ENCODE measurements at places on chromosomes 6 and 20. TPM values are rescaled to one million over a fixed set of nuclear protein-coding genes. Genes with fewer than 3 reads are reported as not detected.

Gene LTV1
- 17.8 TPM for total RNA-seq

Gene HIVEP1
- total RNA-seq, result 30.4 TPM

Gene LKAAEAR1
- total RNA-seq, result 0.31 TPM

Gene FOXQ1
- 33.6 TPM for total RNA-seq

Gene SYNDIG1
- 5.4 TPM for total RNA-seq

DNA sequence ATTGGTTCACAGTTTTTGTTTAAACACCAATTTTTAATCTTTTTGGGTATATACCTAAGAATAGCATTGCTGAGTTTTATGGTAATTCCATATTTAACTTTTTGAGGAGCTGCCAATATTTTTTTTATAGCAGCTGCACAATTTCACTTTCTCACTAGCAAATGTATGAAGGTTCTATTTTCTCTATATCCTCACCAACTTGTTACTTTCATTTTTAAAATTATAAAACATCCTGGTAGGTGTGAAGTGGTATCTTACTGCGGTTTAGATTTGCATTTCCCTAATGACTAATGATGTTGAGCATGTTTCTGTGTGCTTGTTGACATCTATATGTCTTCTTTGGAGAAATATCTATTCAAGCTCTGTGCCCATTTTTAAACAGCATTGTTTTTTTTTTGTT is 452.1 kb downstream of the GRIK2 start:
- no peaks in the 10 kb centered on the region for H3K27me3 ChIP-seq
- no peak overlapping the region for H3K4me3 ChIP-seq
- DNase-seq, result no peak
- no peaks in the 10 kb centered on the region for H3K4me1 ChIP-seq
- no peaks in the 10 kb centered on the region for H3K36me3 ChIP-seq

DNA sequence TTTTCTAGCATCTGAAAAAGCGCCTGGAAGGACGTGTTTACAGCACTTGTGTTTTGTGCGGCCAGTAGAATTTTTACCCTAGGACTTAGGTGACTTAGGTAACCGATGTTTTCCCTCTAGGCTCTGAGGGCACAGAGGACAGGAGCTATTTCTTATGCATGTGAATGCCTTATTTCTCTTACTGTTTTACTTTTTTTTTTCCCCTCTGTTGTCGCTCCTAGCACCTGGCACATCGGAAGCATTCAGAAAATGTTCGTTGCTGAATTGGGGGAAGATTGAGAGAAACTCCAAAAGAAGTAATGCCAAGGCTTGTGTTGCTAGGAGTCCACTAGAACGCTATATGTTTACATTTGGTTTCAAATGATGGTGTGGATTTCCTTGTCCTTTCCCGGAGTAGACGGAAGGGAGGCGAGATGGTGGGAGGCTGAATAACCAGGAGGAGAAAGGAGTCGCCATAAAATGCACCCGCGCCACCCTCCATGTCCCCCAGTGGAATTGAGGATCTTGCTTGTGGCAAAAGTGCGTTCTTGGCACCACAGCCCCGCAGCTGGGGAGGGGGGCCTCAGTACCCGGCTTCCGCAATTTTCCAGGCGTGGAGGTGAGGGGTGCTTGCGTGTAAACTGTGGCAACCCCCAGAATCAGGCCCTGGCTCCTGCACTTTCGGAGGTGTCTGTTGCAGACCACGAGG is 6.9 kb downstream of the OLIG3 start:
- peak; percentile 45 for DNase-seq
- H3K27me3 ChIP-seq, result peaks cover 73% of the 10 kb centered on the region
- H3K4me1 ChIP-seq, result no peaks in the 10 kb centered on the region
- H3K27ac ChIP-seq, result no peak overlapping the region
- no peaks in the 10 kb centered on the region for H3K36me3 ChIP-seq

DNA sequence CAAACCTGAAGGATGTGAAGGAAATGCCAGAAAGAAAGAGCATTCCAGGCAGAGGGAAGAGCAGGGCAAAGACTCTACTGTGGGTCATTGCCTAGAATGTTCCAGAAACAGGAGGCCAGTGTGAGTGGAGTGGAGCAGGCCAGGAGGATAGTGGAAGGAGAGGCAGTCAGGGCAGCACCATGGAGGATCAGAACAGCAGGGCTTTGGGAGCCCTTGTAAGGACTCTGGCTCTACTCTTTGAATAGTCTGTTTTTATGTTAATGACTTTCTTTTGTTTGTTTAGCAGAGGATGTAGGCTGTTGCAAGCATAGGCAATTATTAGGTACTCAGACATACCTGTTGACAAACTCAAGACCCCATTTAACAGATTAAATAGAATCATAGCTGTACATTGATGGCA is 23.6 kb upstream of the FBXL4 start:
- H3K4me3 ChIP-seq, result no peak overlapping the region
- no peak for DNase-seq
- H3K27ac ChIP-seq, result no peak overlapping the region
- no peaks in the 10 kb centered on the region for H3K4me1 ChIP-seq
- H3K36me3 ChIP-seq, result no peaks in the 10 kb centered on the region

DNA sequence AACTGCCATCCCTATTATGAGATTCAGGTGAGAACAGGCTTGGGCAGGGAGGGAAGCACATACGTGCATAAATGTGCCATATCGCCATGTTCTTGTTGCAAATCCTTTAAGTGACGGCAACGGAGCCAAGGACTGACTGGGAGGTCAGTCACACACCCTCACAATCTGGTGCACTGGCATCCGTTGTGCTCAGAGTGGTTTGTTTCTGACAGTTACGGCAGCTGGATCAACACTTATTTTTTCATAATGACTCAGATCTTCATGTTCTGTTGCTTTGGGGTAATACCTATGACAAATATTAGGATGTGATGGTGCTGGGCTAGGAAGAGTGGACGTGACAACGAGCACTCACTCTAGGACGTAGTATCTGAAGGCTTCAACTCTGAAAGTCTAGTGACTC is 56.2 kb upstream of the PREP start:
- H3K4me3 ChIP-seq, result no peak overlapping the region
- H3K27me3 ChIP-seq, result no peaks in the 10 kb centered on the region
- H3K36me3 ChIP-seq, result no peaks in the 10 kb centered on the region
- H3K27ac ChIP-seq, result no peak overlapping the region

DNA sequence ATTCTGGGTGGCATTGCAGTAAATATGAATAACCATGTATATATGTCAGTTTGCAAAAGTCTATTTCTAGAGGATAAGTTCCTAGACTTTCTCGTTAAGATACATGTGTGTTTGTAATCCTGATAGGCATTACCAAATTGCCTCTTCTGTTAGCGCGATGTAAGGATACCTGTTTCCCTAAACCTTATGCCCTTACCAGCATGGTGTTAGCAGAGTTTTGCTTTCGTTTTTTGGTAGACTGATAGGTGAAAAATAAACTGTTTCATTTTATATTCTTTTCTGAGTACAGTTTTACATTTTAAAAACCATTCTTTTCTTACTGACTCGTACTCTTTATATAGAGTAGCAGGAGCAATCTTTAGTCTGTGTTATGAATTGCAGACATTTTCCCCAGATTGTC is 32.3 kb downstream of the SNX9 start:
- H3K36me3 ChIP-seq, result no peaks in the 10 kb centered on the region
- DNase-seq, result no peak
- H3K4me1 ChIP-seq, result peaks cover 1% of the 10 kb centered on the region
- no peaks in the 10 kb centered on the region for H3K27me3 ChIP-seq
- H3K4me3 ChIP-seq, result no peak overlapping the region

DNA sequence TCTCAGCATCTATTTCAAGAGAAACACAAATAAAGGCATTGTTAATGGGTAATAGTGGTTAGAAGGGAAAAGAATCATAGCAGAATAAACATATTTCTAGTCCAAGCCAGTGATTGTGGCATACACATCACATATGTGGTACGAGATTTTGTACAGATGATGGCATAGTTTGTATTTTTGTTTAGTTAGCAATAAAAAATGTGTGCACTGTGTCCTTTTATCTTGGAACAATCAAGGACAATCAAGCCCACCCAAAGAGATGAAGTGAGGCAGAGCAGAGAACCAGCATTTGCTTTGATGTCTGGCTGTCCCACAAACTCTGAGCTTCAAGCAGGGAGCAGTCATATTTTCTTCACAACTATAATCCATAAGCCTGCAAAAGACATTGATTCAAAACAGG is 256.5 kb upstream of the CHD6 start:
- H3K27me3 ChIP-seq, result no peaks in the 10 kb centered on the region
- no peak for DNase-seq
- no peaks in the 10 kb centered on the region for H3K36me3 ChIP-seq
- H3K27ac ChIP-seq, result no peak overlapping the region
- no peak overlapping the region for H3K4me3 ChIP-seq
- H3K4me1 ChIP-seq, result no peaks in the 10 kb centered on the region

DNA sequence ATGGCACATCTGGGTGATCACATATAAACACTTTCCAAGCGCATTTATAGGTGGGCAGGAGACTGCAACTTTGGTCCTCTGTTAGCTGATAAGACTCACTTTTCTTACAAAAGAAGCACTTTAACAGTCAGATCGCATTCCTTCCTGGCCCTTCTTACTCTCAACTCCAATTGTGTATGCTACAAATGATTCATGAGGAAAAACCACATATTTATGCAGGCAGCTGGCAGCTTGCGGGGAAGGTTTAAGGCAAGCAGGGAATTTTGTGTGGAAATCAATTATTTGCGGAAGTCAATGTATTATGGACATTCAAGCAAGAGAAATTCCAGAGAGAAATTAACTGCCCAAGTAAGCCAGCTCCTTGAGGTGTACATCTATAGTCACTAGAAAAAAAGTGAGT is 194.0 kb downstream of the PKHD1 start:
- DNase-seq, result no peak
- H3K27me3 ChIP-seq, result no peaks in the 10 kb centered on the region
- H3K4me3 ChIP-seq, result no peak overlapping the region
- no peaks in the 10 kb centered on the region for H3K4me1 ChIP-seq
- H3K36me3 ChIP-seq, result peaks cover 8% of the 10 kb centered on the region

All from kidney (tissue), 22 donors.